ENCODE measurements at places on chromosomes 7 and 10.
A peak's percentile ranks its signal among the peaks of the same experiment; 100 is the strongest.

GRCh38 chr10:30803892-30804322 is 174.4 kb upstream of the LYZL2 start:
- no peak for DNase-seq

DNA sequence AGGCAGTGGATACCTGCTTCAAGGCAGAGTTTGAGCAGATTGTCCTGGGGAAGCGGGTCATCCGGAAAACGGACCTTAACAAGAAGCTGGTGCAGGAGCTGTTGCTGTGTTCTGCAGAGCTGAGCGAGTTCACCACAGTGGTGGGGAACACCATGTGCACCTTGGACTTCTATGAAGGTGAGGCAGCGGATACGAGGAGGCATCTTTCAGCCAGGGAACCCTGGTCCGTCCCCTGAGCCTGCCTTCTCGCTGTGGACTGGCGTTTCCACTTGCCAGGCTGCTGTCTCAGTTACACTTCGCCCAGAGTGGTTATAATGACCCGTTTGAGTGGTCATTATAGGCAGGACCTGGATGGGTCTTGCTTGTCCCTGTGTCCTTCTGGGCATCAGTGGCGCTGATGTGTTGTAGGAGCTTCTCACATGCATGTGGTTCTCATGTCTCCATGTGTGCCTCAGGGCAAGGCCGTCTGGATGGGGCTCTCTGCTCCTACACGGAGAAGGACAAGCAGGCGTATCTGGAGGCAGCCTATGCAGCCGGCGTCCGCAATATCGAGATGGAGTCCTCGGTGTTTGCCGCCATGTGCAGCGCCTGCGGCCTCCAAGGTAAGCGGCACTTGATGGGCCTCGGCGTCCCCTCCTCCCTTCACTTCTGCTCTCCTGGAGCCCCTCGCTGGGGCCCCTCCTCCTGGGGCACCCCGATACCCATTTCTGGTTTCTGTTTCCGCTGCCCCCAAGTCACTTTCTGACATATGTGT is 18.0 kb downstream of the UPP1 start:
- DNase-seq = no peak

GRCh38 chr10:77244286-77244685 is 393.3 kb downstream of the KCNMA1 start:
- DNase-seq = no peak

DNA sequence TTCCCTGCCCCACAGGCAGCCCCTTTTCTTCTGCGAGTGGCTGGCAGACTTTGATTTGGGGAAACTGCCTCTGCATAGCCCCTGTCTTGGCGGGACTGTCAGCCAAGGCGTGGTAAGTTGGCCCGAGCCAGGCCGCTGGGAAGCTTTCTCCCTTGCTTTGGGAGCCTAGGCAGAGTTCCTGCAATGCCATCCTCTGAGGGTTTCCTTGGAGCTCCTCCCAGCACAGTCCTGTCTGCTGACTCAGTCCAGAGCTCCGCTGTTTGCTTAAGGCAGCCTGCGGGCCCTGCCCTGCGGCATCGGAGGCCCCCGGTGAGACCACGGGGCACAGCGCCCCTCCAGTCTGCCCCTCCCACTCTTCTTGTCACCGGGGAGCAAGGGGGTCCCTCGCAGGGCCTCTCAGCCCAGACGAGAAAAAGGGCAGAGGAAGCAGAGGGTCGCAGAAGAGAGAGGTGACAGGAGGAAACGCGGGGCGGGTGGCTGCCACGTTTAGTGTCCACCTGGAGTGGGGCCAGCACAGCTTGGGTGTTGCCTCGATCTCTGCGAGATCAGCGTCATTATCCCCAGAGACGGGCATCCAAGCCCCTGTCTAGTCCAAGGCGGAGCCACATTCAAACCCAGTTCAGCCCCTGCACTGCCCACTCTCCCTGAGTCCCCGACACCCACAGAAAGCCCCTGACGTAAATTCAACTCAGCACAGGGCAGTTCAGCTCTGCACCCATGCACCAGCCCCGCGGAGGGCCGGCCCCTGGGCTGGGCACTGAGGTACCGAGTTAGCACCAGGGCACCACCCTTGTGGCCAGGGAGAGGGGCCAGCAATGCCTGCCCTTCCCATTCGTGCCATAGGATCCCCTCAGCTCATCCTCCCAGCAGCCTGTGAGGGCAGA is 59.0 kb upstream of the CHST15 start:
- DNase-seq = peak; percentile 62

DNA sequence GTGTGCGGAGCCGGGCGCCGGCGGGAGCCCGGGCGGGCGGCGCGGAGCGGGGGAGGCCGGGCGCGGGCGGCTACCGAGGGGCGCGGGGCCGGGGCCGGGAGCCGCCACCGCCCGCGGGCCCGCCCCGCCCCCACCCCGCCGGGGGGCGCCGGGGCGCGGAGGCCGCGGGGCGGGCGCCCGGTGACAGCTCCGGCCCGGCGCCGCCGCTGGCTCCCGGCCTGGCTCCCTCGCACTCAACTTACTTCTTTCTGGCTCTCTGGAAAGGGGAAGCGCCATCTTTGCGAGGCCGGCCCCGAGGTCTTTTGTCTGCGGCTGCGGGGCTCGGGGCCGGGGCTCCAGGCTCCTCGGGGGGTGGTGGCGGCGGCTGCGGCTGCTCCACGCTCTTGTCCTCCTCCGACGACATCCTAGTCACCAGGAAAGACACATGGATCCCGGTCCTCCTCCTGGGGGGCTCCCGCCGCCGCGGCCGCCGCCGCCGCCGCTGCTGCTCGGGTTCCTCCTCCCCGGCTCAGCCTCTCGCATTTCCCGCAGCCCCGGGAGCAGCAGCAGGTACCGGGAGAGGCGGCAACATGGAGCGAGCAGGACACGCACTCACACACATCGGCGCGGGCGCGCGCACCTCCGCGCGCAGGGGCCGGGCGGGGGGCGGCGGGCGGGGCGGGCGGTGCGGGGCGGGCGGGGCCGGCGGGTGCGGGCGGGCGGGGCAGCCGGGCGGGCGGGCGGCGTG is at the start of gene KMT2C:
TSS of gene KMT2C (minus strand) at position 620 of the 727 bp plus-strand sequence. CDS start at position 403, 217 bp downstream.
- no peak for DNase-seq

Data from NCI-H510A treated with DMSO at 0.1 percent for 48 hours (cell line).